Caco-2 (cell line): ENCODE measurements at places on chromosomes 7 and 10.
A peak's percentile ranks its signal among the peaks of the same experiment; 100 is the strongest.

DNA sequence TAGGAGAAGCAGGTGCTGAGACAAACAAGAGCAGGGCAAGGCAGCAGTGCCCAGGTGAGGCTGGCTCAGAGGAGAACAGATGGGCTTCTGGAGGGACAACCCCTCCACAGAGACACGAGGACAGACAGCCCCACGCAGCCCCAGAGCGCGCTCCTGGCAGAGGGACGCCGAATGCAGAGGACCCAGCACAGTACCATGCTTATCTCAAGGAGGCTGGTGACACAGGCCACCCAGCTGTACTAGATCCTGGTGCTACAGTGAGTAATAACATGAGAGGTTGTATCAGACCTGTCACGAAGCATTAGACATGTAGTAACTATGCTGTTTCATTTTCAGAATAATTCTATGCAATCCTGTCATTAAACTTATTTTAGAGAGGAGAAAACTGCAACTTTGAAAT lies 60.4 kb upstream of the NCAPG2 start:
- no peak for DNase-seq

DNA sequence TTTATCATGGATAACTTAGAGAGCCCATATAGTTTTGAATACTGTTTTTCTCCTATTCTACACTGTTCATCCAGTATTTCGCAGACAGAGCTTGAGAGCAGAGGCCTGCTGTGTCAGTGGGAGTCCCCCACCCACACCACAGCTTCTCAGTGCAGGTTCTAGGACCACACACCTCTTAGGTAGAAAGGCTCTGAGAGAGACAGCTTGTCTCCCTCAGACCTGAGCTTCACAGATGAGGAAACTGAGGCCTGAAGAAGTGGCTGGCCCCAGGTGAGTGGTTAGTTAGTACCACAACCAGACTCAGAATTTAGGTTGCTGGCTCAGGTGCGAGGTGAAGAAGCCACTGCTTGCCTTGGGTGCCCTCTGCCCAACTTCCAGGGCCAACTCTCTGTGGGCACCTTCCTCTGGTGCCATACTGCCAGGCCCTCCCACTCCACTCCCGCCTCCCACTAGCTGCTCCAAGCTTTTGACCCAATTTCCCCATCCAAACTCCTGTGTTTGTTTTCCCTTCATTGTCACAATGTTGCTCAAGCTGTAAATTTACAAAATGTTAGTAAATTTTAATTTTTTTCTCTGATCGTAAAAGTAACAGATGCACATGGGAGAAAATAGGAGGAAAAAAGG lies 7.6 kb upstream of the HILPDA start:
- DNase-seq, result no peak

GRCh38 chr7:120131096-120131839 lies 141.7 kb upstream of the KCND2 start:
- no peak for DNase-seq

GRCh38 chr7:7118822-7119221 lies 63.5 kb upstream of the C1GALT1 start:
- DNase-seq, result peak; percentile 47

GRCh38 chr10:120422457-120422856 lies 34.6 kb upstream of the PLPP4 start:
- no peak for DNase-seq

- DNase-seq, result peak; percentile 58
Measured at GRCh38 chr7:151705636-151706276, 171.2 kb downstream of the PRKAG2 start.

GRCh38 chr10:22764639-22765038 lies 50.3 kb upstream of the PIP4K2A start:
- no peak for DNase-seq

DNA sequence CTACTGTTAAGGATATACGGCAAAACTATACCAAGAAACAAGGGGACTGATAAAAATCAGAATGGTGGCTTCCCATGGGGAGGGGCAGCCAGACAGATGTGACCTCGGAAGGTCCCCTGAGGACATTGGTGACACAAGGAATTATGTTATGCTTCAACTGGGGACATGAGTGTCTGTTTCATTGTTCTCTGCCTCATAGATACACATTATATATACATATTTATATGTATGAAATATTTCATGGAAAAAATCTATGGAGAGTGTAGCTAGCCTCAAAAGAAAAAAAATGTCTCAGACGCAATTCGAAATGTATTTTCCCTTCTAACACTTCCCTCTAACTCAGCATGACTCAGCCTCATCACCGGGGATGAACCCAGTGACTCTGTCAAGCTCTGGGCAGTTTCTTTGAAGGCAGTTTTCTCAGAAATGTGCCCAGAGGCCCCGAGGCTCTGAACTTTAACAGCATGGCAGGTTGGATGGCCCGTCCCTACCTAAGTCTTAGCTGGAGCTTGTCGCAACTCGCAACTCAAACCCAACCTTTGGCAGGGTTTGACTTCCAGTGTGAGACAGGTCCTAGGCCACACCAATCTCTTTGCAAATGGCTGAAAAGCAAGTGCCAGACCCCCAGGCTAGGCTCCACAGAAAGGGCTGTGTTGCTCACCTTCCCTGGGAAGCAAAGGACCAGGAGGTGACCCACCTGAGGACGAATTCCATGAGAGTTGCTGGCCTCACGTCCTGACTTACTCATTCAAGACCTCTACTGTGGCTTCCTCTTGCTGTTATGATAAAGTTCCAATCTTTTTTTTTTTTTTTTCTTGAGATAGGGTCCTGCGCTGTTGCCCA lies 86.9 kb downstream of the CARD11 start:
- no peak for DNase-seq

GRCh38 chr10:51386248-51386885 lies 312.1 kb downstream of the PRKG1 start:
- DNase-seq, result no peak

GRCh38 chr7:36490419-36490830 lies 100.8 kb downstream of the ANLN start:
- no peak for DNase-seq

DNA sequence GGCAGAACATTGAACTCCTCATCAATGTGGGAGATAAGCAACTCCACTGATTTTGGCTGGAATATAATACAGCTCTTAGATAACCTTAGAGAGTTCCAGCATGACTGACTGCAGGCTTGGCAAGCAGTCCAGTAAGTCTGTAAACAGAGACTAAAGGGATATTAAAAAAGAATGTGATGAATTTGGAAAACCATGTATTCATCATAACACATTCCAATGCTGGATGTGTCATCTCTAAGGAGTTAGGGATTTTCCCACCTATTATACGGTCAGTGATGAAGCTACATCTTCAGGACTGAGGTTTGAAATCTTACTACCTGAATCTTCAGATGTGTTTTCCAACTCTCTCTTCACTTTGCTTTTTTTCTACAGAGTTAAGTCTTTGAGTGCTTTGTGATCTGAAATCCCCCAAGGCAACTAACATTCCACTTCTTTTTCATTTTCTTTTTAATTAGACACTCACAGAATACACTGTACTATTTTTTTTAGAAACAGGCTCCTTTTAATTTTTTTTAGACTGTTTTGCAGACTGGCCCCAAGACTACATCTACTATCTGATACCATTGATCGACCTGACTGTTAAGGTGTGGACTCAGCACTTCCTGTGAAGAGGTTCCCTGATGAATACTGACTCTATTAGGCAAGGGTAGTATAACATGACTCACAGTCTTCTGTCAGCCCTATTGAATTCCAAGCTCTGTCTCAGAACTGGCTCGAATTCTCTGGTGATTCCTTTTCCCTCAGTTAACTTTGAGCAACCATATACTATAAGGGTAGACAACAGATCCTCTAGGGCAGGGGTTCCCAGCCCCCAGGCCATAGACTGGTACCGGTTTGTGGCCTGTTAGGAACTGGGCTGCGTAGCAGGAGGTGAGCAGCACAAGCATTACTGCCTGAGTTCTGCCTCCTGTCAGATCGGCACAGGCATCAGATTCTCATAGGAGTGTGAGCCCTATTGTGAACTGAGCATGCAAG lies 678.2 kb downstream of the GRM8 start:
- DNase-seq, result no peak

DNA sequence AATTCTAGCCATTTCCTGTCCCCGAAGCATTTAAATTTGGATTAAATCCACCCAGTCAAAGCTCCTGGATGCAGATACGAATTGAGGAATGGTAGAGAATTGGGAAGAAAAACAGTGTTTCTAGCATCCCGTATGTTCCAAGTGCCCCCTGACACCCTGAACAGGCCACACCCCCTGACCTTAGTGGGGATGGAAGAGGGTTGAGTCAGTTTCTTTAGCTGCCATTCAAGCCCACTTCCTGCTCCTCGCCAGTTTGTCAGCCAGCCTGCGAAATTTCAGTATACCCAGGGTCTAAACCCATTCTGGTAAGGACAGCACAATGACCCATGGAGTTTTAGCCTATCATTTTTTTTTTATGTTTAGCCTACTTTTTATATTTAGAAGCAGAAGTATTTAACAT lies 101.1 kb downstream of the PKD1L1 start:
- DNase-seq, result no peak

- DNase-seq, result no peak
Measured at GRCh38 chr7:102284399-102284798, 2.3 kb upstream of the SH2B2 start.

DNA sequence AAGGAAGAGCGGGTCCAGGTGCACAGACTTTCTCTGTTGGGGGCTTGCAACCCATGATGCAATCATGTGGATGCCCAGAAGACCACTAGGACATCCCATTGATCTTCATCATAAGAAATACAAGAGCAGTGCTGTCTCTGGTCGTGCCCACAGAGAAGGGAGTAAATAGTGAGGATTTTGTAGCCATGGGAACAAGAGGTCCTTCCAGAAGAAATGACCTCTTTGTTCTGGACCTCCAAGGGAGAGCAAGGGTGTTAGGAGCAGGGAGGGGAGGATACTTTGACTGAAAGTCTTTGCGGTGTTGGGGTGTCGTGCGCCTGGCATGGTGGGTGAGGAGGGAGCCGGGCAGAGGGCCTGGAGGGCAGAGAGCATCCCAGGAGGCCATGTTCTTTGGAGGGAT lies 55.0 kb upstream of the EN2 start:
- no peak for DNase-seq

- no peak for DNase-seq
Measured at GRCh38 chr10:54282012-54282411, 519.0 kb downstream of the PCDH15 start.

GRCh38 chr10:46787321-46787615 lies 124.0 kb upstream of the PTPN20 start:
- DNase-seq, result peak; percentile 36

DNA sequence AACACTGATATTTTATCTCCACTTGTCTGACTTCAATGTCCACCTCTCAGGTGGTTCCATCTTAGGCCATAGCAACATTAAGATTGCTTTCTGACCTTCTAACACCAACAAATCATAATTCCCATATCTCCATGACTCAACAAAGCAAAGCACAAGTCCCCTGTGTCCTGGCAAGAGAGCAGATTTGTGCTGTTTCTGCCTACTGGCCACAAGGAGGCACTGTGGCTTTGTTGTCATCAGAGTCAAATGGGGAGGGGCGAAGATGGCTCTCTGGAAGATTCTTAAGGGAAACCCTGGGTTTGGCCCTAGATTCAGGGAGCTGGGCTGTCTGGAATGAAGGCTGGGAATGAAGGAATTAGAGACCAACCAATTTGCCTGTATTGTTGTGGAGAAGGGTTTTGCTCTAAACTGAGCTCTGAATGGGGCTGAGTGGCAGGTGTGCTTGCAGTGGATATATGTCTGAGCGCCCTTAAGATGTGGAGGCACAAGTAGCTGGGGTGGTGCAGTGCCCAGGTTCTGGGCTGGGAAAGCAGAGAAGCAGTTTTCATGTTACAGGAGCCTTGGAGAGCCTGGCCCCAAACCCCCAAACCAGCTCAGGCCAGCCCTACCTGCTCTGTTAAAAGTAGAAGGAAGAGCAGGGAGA lies 154.8 kb upstream of the PRSS58 start:
- peak; percentile 37 for DNase-seq

GRCh38 chr7:44534087-44534486 lies 7.0 kb downstream of the NPC1L1 start:
- DNase-seq, result no peak

DNA sequence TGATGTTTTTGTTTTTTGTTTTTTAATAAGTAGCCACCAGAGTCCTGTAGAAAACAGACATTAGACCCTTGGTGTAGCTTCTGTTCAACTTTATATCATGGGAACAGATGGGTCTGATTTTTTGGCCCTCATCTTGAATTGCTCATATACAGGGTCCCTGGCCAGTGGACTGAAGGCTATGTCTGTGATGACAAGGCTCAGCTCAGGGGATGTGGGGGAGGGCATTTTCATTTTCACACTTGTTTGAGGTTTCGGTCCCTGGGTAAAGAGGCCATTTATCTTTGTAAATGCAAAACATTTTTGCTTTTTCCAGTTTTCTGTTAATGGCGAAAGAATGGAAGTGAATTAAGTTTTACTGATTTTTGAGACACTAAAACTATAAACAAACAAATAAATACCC lies 257.6 kb upstream of the PHYHIPL start:
- DNase-seq, result no peak

- DNase-seq, result peak; percentile 24
Measured at GRCh38 chr7:27151931-27152815, at the start of gene HOXA3. TSS of gene HOXA3 (minus strand) at chr7:27152583. CDS start at chr7:27110640, 41,943 bp downstream.
